ENCODE measurements at places on chromosomes 4 and X. TPM values are rescaled to one million over a fixed set of nuclear protein-coding genes. Genes with fewer than 3 reads are reported as not detected.

The KLF3 gene
- 37.5 TPM for total RNA-seq

The SNCA gene
- total RNA-seq, result 3.9 TPM

The TSC22D3 gene
- total RNA-seq, result 43.9 TPM

The FABP2 gene
- total RNA-seq, result not detected

The CFAP99 gene
- total RNA-seq, result 0.85 TPM
